ENCODE measurements at places on chromosomes 16 and 17.

DNA sequence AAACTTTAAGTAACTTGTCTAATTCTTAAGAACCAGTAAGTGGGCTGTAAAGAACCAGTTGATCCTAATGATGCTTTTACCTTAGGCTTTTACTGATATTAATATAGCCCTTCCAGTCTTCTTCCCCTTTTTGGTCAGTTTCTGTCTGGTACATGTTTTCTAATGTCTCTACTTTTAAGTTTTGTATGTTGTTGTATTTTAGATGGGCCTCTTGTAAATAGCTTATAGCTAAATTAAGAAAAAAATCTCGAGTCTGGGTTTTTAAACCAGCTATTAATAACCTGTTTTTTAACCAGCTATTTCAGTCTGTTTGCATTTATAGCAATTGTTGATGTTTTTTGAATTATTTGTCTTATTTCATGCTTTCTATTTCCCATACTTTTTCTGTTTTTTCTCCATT lies 79.0 kb downstream of the PITPNC1 start:
- no peak for DNase-seq

GRCh38 chr17:49987290-49987585 lies 7.8 kb downstream of the DLX3 start:
- DNase-seq, result no peak

DNA sequence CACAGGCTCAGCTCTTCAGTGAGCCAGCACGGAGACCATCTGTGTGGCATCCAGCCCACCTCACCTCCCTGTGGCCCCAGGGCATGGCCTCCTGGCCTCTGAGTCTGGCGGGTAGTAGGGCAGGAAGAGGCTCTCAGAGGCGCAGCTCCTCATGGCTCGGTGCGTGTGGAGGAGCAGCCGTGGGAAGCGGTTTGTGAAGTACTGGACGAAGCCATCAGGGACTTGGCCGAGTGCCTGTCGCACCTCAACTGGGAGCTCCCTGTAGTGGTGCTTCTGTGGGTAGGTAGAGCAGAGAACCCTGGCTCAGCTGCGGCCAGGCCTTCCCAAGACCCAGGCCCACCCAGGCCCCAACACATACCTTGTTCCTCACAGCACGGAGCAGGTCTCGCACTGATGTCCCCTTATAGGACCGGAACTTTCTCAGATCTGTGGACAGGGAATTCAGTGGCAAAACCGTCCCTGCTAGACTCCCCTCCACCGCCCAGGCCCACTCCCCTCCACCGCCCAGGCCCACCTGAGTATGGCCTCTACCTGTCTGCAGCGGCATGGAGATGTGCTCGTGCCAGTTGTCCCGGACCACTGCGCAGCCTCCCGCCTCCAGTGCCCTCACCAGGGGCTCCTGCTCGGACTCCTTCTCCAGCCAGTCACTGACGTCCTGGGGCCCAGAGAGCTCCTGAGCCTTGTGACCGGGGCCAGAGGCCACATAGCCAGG lies 12.2 kb downstream of the PLK1 start:
- DNase-seq, result no peak

GRCh38 chr16:79571065-79571902 lies 29.3 kb downstream of the MAF start:
- DNase-seq, result no peak

DNA sequence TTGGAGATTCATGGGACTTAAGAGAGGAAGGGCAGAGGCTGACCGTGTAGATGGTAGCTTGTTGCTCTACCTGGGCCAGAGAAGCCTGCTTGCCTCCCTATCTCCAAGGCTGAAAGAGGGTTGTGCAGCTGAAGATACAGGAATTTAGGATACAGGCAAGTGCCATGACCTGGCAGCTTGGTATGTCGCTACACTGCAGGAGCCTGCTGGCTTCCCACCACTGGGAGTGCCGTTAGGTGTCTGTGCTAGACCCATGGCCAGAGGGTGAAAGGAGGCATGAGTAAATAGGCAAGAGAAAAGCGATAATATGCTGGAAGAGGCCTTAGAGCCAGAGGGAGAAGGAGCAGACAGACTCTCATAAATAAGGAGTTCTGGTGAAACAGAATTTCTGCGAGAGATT lies 10.6 kb downstream of the NAA60 start:
- DNase-seq, result no peak

DNA sequence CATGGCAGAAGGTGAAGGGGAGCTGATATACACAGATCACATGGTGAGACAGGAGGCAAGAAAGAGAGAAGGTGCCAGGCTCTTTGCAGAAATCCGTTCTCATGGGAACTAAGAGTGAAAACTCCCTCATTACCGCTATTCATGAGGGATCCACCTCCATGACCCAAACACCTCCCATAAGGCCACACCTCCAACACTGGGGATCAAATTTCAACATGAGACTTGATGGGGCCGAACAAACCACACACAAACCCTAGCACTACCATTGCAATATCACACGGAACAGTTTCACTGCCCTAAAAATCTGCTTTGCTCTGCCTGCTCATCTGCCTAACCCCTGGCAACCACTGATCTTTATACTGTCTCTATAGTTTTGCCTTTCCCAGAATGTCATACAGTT lies 34.8 kb downstream of the C17orf67 start:
- DNase-seq, result no peak

GRCh38 chr16:89110641-89111040 lies 17.0 kb downstream of the ACSF3 start:
- no peak for DNase-seq

GRCh38 chr16:65884018-65884417 lies 482.5 kb upstream of the CDH5 start:
- peak; percentile 26 for DNase-seq

- peak; percentile 1 for DNase-seq
These were observed 32.1 kb upstream of the JPT2 start for GRCh38 chr16:1645914-1646525.

GRCh38 chr17:41018541-41018940 lies 8.5 kb downstream of the KRTAP1-5 start:
- no peak for DNase-seq

DNA sequence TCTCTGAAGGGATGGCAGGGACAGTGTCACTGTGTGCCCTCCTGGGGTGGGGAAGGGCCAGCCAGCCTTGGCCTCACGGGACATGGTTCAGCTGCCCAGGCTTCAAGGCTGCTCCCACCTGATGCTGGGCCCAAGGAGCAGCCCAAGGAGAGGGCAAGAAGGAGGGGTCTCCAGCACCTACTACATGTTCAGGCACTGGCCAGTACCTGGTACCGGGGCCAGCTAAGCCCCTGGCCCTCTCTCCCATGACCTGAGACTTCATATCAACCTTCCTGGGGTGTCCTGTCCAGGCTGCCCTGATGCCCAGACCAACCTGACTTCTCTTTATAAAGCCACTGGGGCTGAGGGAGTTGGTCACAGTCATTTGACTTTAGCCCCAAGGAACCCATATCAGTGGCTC lies 1.3 kb downstream of the USH1G start:
- DNase-seq, result no peak

DNA sequence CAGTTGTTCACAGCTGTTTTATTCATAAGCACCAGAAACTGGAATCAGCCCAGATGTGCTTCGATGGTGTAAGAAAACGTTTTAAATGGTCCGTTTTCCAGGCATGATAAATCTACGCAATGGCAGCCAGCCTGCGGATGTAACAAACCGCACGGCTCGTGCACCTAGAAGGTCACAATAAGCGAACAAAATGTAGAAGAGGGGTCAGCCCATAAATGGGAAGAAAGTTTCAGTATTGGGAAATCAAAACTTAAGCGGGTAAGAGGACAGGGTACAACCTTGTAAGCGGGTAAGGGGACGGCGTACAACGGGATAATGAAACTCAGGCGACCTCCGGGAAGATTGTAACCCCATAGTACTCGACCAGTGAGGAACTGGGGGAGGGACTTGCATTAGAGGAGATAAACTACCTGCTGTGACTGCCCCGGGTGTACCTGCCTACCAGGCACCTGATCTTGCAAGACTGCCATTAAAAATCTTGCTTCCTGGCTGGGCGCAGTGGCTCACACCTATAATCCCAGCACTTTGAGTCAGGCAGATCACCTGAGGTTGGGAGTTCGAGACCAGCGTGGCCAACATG lies 66.6 kb downstream of the ANKRD11 start:
- DNase-seq, result no peak
